ENCODE measurements at places on chromosomes 4 and X. TPM values are rescaled to one million over a fixed set of nuclear protein-coding genes. Genes with fewer than 3 reads are reported as not detected.

The CCKAR gene
- not detected for total RNA-seq

The GPAT3 gene
- total RNA-seq = 40.9 TPM

The SLC9A7 gene
- 7.9 TPM for total RNA-seq

The ELK1 gene
- 38.7 TPM for total RNA-seq

The AIFM1 gene
- total RNA-seq = 69.0 TPM

The EGF gene
- 0.33 TPM for total RNA-seq

The HSD17B13 gene
- total RNA-seq = 0.07 TPM

Measured in A549 treated with GW870086 at 1 μM for 4 hours (cell line).